Left ventricle myocardium inferior (tissue), 1 donor: ENCODE measurements at places on chromosomes 4 and X.
A peak's percentile ranks its signal among the peaks of the same experiment; 100 is the strongest.

DNA sequence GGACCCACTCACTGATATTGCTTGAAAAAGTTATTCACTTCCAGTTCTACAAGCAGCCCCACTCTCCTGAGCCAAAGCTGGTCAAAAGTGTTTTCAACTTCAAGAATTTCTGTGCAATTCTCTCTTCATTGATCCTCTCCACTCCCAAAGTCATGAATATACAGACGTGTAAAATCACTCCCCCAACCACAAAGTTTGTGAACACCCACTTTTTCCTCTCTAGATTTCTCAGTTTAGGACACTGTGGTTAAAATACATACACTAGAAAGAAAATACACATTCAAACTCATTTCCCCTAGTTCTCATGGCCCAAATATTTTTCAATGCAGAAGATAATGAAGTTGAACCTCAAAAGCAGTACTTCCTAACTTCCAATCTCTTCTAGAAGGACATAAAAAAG is 116.3 kb downstream of the MSN start:
- H3K36me3 ChIP-seq: no peaks in the 10 kb centered on the region
- H3K27ac ChIP-seq: no peak overlapping the region
- H3K4me3 ChIP-seq: no peak overlapping the region

- no peak overlapping the region for H3K27ac ChIP-seq
- H3K36me3 ChIP-seq: no peaks in the 10 kb centered on the region
- no peak overlapping the region for H3K4me3 ChIP-seq
- H3K27me3 ChIP-seq: no peaks in the 10 kb centered on the region
- no peaks in the 10 kb centered on the region for H3K4me1 ChIP-seq
- DNase-seq: no peak
These were observed 79.7 kb upstream of the LSM6 start for GRCh38 chr4:146095860-146096259.

GRCh38 chr4:123616951-123617461 is 220.4 kb downstream of the SPRY1 start:
- no peak overlapping the region for H3K4me3 ChIP-seq
- DNase-seq: peak; percentile 48
- H3K27me3 ChIP-seq: no peaks in the 10 kb centered on the region
- H3K27ac ChIP-seq: peak overlapping the region; percentile 68
- no peaks in the 10 kb centered on the region for H3K36me3 ChIP-seq

DNA sequence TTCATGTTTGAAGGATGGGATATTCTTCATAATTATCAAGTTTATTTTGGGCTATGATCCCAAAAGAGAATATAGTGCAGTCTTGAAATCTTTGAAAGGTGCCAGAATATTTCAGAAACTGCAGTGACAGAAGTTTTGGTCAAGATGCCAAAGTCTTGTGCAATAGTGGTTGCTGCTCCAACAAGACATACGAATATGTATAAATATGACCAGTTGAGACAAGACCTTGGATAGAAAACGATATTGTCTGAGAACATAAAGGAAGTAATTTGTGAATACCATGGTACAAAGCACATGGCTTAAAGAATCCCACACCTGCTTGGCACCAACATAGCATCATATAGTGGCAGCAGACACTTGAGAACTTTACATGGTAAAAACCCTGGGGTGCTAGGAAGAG is 48.6 kb upstream of the AMELX start:
- no peak for DNase-seq
- peak overlapping the region; percentile 36 for H3K27ac ChIP-seq
- no peaks in the 10 kb centered on the region for H3K27me3 ChIP-seq
- no peaks in the 10 kb centered on the region for H3K4me1 ChIP-seq
- H3K4me3 ChIP-seq: no peak overlapping the region

DNA sequence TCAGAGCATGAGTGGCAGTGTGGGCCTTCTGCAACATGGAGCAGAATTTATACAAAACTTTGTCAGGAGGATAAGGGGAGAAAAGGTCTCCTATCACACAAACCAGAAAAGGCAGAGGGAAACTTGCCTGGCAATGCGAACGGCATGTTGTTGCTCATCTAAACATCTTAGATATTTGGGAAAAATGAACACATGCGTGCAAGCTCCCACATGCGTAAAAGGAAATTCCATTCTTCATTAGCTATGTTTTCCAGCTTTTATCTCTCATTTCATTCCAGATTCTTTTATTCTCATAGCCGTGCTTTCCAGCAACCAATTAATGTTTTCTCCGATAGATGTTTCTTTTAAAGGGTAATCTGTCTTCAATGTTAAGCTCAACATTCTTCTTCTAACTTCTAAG is 31.3 kb upstream of the GBA3 start:
- H3K27ac ChIP-seq: no peak overlapping the region
- no peak for DNase-seq
- no peaks in the 10 kb centered on the region for H3K4me1 ChIP-seq
- no peaks in the 10 kb centered on the region for H3K27me3 ChIP-seq
- no peak overlapping the region for H3K4me3 ChIP-seq

DNA sequence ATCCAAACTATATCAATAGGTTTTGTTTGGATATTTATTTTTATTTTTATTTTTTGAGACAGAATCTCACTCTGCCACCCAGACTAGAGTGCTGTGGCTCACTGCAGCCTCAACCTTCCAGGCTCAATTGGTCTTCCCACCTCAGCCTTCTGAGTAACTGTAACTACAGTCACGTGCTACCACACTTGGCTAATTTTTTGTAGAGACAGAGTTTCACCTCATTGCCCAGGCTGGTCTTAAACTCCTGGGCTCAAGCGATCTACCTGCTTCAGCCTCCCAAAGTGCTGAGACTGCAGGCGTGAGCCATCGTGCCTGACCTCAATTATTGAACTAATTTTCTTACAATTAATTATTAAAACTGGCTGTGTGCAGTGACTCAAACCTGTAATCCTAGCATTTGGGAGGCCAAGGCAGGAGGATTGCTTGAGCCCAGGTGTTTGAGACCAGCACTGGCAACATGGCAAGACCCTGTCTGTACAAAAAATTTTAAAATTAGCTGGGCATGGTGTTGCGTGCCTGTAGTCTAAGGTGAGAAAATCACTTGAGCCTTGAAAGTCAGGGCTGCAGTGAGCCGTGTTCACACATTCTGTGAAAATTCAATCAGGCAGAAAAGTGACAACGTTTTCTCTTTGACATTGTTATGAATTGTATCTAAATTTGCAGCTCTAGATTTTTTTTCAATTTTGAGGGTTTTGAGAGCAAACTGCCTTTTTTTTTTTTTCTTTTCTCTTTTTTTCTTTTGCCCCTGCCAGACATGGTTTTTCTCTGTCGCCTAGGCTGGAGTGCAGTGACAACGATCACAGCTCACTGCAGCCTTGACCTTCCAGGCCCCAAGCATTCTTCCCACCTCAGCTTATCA is 66.0 kb downstream of the UBE2K start:
- H3K36me3 ChIP-seq: peaks cover 86% of the 10 kb centered on the region
- no peak overlapping the region for H3K27ac ChIP-seq
- H3K4me1 ChIP-seq: peaks cover 6% of the 10 kb centered on the region
- DNase-seq: no peak
- no peaks in the 10 kb centered on the region for H3K27me3 ChIP-seq
- no peak overlapping the region for H3K4me3 ChIP-seq

- peaks cover 7% of the 10 kb centered on the region for H3K4me1 ChIP-seq
- H3K36me3 ChIP-seq: peaks cover 5% of the 10 kb centered on the region
- H3K27ac ChIP-seq: peak overlapping the region; percentile 82
- no peak overlapping the region for H3K4me3 ChIP-seq
These were observed 30.4 kb upstream of the CLTRN start for GRCh38 chrX:15694941-15695451.

- H3K36me3 ChIP-seq: peaks cover 8% of the 10 kb centered on the region
- peak overlapping the region; percentile 82 for H3K4me3 ChIP-seq
- H3K27ac ChIP-seq: peak overlapping the region; percentile 88
- peaks cover 37% of the 10 kb centered on the region for H3K4me1 ChIP-seq
These were observed 804 bp downstream of the OSTC start for GRCh38 chr4:108651014-108651791.

DNA sequence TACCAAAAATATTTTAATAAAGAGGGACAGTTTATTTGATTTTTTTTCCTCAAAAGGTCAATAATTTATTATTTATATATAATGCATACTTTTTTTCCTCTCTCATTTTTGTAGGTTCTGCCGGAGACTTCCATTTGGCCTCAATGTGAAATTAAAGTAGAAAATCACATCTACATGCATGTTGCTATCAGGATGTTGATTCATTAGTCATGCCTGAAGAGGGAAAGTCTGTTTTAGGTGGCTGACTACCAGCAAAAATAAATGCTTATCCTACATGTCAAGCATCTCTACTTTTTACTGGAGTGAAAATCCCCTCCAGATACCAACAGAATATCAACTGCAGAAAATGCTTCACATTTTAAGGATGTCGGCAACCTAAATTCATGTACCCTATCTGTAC is 41.5 kb downstream of the KIAA0232 start:
- H3K4me3 ChIP-seq: no peak overlapping the region
- peaks cover 49% of the 10 kb centered on the region for H3K4me1 ChIP-seq
- no peak for DNase-seq
